ENCODE measurements at places on chromosomes 2 and 18. TPM values are rescaled to one million over a fixed set of nuclear protein-coding genes. Genes with fewer than 3 reads are reported as not detected.
A peak's percentile ranks its signal among the peaks of the same experiment; 100 is the strongest.

Gene POTEC
- total RNA-seq: not detected

Gene NDUFV2
- 137 TPM for total RNA-seq

DNA sequence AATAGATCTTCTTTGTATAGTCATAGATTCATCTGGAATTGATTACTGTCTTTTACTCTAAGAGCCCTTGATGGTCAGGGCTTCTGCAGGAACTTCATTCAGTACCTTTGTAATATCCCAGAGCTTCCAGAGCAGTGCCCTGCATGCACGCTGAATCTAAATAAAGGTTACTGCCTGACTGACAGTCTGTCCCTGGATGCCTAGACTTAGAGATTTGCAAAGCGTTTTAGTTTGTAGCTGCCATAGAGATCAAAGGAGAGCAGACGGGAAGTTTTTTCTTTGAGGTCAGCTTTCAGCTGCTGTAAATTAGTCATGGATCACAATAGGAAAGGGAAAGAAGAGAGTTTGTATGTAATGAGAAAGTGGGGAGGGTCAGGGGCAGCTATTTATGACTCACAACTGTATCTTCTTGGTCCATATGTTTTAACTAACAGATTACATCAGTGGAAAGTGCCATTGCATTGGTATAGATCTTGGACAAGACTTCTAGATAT, 45.2 kb upstream of the NYAP2 start:
- no peak for DNase-seq

- DNase-seq: peak; percentile 5
Observed at GRCh38 chr2:147182260-147182659, 662.6 kb upstream of the ACVR2A start.

- DNase-seq: no peak
Observed at GRCh38 chr2:61460163-61460562, 10.7 kb downstream of the USP34 start.

DNA sequence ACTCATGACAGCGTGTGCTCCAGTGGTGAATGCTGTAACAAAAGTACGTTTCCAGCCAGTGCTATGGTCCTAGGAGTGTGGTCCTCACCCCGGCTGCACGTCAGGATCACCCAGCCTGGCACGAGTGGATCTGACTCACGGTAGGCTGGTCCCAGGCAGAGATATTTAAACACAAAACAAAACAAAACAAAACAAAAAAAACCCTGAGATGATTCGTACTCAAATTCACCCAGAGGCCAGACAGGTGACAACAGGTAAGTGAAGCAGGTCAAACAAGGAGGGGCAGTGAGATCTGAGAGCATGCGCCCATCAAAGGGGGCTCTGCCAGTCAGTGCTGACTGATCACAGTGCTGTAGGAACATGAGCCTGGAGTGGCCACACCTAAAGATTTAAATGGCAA, 43.2 kb downstream of the C2orf76 start:
- no peak for DNase-seq

DNA sequence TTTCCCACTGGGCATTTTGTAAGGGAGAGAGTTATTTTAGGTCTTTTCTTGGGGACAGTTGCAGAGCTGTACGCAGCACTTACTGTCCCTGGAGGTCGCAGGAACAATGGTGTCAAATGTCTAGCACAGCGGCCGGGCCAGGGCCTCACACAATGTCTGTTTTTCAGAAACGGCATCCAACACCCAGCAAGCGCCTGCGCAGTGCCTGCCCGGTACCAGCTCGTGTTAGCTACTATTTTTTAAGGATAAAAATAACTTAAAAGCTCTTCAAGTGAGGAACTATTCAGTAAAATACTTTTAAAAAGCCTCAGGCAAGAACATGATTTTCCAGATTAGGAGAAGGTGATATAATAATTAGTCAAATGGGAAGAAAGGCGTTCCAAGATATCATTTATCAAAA, 90.0 kb downstream of the MBP start:
- DNase-seq: no peak

- no peak for DNase-seq
Observed at GRCh38 chr2:46239847-46240181, 57.4 kb upstream of the EPAS1 start.

DNA sequence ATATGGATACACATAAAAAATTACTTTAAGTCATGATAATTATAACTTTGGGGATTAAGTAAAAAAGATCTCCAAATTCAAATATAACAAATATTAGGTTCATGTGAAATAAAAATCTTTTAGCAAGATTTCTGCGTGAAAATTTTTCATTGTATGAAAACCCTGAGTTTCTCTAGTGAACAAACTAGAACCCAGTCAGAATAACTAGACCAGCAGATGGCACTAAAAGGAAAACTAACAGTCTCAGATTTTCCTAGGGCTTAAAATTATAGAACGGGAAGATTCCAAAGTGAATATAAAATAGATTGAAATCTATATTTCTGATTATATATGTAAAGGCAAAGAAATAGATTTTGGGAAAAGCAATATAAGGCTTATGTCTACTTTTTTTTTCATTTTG, 43.3 kb downstream of the TMEM200C start:
- DNase-seq: no peak

Gene FAM237A
- not detected for total RNA-seq

- DNase-seq: no peak
Observed at GRCh38 chr2:224126440-224126839, 87.4 kb upstream of the SERPINE2 start.

GRCh38 chr18:48887905-48888772, 62.6 kb downstream of the SMAD7 start:
- no peak for DNase-seq

- DNase-seq: no peak
Observed at GRCh38 chr2:50929661-50930060, 102.3 kb downstream of the NRXN1 start.

DNA sequence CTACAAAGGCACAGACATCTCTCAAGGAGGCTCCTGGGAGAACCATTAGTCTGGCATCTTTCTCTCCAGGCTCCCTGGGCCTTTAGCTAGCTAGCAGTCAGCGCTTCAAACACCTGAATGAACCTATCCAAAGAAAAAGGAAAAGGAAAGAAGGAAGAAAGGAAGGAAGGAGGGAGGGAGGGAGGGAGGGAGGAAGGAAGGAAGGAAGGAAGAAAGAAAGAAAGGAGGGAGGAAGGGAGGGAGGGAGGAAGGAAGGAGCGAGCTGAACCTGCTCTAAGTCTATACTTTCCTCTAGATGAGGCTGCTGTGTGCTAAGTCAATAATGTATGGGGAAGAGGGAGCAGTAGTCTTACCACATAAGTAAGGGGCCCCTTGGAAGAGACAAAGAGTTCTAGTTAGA, 5.1 kb upstream of the BCL11A start:
- no peak for DNase-seq

- no peak for DNase-seq
Observed at GRCh38 chr2:239966853-239967552, 58.1 kb downstream of the NDUFA10 start.

DNA sequence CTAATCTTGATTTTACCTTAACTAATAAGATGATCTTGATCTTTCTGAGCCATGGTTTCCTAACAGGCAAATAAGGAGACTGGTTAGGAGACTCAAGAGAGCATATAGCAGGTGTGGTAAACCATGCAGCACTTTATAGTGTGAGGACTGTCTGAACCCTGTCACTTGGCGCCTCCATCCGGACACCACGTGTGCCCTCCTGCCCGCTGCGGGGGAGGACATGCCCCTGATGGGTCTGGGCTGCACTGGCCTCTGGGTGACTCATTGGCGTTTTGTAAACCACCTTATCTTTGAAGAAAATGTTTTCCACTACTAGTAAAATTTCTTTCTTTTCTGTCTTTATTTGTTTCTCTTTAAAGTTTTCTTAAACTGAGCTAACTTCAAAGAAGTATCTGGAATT, 131.1 kb downstream of the FMNL2 start:
- DNase-seq: no peak

DNA sequence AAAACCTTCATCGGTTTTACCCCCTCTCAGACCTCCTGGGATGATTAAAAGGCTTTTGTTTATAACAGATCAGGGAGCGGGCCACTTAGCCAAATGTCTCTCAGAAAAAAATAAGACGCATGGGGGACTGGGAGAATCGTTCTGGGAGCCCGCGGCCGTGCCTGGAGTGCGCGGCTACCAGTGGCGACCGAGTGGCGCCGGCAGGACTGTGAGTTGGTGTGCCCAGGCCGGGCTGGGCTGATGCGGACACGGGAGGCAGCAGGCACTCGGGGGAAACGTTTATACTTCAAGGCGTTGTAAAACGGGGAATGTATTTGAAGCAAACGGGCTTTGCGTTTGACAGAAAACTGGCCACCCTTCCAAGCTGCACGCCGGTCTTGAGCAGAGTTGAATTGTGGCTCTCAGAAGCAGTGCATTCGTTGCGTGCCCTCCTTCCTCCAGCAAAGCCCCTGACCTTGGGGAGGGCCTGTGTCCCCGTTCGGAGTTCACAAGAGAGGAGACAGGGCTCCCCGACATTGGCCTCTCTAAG, 4.7 kb upstream of the HOXD10 start:
- DNase-seq: no peak

GRCh38 chr2:217371781-217372213, 511.9 kb upstream of the TNP1 start:
- no peak for DNase-seq

Gene LCT
- total RNA-seq: 0.10 TPM

Gene RRM2
- 1.3 TPM for total RNA-seq

- no peak for DNase-seq
Observed at GRCh38 chr2:214856137-214856536, 46.7 kb upstream of the BARD1 start.

- no peak for DNase-seq
Observed at GRCh38 chr18:68837665-68838451, 40.0 kb downstream of the CCDC102B start.

Gene TRAPPC8
- 95.5 TPM for total RNA-seq

- DNase-seq: no peak
Observed at GRCh38 chr2:238163481-238164198, 4.9 kb downstream of the ERFE start.

GRCh38 chr2:41806286-41806685, 241.5 kb upstream of the PKDCC start:
- no peak for DNase-seq

DNA sequence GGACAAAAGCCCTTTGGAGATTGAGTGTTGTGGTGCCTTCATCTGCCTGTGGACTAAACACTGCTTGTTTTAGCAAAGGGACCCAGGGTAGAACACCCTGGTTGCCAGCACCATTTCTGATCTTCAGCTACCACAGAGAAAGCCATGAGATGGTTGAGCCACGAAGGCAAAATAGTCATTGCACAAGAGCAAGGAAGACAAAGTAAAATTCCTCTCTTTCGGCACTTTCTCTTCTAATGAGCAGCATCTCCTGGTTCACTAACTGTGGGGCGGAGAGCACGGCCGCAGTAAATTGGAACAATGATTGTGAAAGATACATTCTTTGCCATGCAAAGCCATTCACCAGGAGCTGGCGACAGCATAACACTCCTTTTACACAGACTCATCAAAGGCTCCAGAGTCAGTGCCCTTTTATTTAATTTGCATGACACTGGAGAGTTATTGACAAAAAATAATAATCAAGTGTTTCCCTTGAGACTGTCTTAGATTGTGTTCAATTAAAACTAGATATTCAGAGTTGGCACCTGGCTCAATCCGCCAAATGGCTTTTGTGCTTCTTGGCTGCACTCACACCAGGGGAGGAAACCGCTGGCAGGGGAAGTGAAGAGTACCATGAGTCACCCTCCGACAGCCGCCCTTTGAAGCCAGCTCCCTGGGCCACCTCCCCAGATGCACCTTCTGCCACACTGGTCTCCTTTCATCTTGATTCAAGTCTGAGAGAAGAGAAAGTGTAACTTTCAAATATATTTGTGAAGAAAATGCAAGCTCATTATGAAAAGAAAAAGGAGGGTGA, 100.5 kb upstream of the MEIS1 start:
- DNase-seq: no peak

Gene CDH2
- not detected for total RNA-seq

GRCh38 chr2:67706082-67706481, 308.9 kb downstream of the ETAA1 start:
- DNase-seq: no peak

DNA sequence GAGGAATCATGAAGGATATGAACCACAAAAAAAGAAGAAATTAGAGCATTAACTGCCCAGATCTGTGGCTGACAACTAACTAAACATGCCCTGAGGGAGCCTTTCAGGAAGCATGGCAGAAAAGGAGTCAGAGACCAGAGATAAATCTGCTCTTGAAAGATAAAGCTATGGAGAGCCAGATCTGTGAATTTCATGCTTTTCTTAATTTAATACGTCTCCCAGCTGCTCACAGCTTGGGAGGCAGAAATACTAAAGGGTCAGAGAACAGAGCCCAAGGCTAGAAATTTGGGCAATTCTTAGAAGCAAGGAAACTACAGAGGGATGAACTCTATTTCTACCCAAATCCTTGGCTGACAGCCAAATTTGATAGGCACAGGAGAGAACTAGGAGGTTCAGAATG, 223.0 kb upstream of the DPP10 start:
- DNase-seq: no peak

- DNase-seq: no peak
Observed at GRCh38 chr2:237573721-237574415, 7.5 kb downstream of the PRLH start.

DNA sequence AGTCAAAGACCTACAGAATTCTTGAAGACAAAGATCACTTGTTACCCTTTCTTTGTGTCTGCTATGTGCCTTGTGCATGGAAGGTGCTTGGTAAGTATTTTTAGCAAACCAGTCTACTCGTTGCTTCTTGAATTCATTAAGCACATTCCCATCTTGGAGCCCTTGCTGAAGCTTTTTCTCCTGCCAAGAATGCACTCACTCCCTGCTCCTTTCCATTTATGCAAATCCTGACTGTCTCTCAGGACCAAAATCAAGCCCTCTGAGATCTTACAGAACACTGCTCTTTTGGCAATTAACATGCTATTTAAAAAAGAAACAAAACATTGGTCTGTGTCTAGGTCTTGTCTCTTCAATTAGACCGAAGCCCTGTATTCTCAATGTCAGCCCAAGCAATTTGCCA, 75.8 kb downstream of the CLHC1 start:
- no peak for DNase-seq

- DNase-seq: no peak
Observed at GRCh38 chr18:56727399-56727798, 76.2 kb downstream of the WDR7 start.

DNA sequence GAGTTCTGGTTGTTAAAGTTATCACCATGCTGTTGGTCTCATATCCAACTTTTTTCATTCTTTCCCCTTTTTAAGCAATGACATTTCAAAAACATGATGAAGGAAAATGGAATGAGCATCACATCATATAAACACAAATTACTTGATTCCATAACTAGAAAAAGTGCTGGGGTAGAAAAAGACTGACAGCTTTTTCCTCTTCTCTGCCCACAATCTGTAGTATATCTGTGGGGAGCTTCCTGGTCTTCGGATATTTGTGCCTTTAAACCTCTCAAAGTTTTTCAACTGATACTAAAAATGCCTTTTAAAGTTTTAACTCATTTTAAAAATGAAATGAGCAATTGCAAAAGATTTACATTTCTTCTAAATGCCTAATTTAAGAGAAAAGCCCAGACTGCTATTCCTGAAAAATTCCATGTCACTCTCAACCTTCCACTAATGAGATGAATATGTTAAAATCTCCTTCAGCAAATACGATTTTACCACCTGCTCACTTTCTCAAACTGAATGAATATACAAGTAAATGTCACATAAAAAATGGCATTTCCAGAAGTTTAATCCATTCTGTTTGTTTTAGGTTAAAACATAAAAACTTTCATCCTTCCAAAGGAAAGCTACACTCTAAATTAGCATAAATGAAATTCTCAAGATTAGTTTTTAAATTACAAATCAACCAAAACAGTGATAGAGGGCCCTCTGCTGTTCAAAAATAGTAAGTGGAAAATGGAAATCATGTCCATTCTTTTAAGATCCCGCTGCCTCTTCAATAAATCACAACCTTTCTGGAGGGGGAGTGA, 2.1 kb downstream of the DNAH7 start:
- DNase-seq: peak; percentile 64

- DNase-seq: no peak
Observed at GRCh38 chr2:10675131-10675530, 14.6 kb downstream of the NOL10 start.

- no peak for DNase-seq
Observed at GRCh38 chr2:55842046-55842445, 81.5 kb downstream of the EFEMP1 start.
